ENCODE measurements at places on chromosomes 5 and 9. TPM values are rescaled to one million over a fixed set of nuclear protein-coding genes. Genes with fewer than 3 reads are reported as not detected.

DNA sequence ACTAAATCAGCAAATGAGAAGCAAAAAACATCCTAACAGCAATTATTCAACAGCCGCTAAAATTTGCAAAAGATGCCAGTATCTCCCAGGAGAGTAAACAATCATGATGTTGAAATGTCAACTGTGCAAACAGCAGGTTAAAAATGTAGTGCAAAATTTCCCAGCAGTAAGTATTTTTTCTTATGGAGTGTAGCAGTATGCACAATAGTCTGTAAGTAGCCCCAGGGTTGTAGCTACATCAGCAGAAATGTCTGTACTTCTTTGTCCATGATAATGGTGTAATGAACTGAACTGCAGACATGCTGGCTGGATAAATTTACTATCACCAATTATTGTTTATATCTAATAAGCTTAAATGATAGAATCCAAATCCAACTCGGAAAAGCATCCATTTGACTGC lies 31.4 kb downstream of the GRIN3A start:
- no peak for DNase-seq

- no peak for DNase-seq
Observed at GRCh38 chr9:134738869-134739659, 97.5 kb downstream of the COL5A1 start.

GRCh38 chr5:76689321-76690036 lies 26.4 kb upstream of the F2R start:
- DNase-seq, result no peak

GRCh38 chr5:31217446-31217845 lies 24.0 kb downstream of the CDH6 start:
- no peak for DNase-seq

DNA sequence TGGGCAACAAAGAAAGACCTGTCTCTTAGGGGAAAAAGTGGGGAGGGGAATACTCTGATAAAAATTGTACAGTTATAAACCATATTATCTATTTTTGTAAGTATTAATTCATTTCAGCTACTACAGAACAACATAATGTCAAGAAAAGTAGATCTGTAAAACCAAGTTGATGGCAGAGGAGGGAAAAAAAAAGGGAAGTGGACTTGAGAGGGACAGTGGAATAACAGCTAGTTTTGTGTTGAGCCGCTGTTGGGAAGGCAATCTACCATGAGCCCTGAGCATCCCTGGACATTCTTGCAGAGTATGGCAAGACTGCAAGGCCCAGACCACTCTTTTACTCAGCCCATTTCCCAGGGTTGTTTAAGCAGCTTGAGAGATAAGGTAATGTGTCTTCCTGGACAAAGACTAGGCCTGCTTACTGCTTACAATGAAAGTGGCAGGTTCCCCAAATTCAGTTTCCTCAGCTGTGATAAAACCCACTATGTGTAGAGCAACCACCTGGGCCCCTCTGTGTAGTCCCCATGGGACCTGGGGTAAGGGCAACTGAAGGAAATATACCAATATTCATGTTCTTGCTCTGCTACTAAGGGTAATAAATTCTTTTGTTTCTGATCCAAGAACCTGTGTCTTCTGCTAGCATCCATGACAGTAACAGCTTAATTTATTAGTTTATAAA lies 25.0 kb downstream of the CEP120 start:
- DNase-seq, result no peak

MEIKIN gene
- not detected for total RNA-seq

RELL2 gene
- 10.9 TPM for total RNA-seq

DNA sequence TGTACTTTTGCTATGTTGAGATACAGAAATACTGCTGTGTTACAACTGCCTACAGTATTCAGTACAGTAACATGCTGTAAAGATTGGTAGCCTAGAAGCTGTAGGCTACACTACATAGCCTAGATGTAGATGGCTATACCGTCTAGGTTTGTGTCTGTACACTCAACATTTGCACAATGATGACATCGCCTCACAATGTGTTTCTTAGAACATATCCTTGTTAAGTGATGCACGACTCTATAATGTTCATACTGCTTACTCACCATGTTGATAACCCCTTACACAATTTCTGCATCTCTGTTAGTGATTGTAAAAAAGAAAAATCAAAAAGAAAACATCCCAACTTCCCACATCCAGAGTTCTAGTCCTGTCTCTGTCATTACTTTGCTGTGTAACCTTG lies 450.0 kb downstream of the CCDC171 start:
- no peak for DNase-seq

- DNase-seq, result no peak
Observed at GRCh38 chr5:116370149-116370548, 204.5 kb downstream of the SEMA6A start.

- DNase-seq, result no peak
Observed at GRCh38 chr5:158492136-158492535, 607.6 kb downstream of the EBF1 start.

DNA sequence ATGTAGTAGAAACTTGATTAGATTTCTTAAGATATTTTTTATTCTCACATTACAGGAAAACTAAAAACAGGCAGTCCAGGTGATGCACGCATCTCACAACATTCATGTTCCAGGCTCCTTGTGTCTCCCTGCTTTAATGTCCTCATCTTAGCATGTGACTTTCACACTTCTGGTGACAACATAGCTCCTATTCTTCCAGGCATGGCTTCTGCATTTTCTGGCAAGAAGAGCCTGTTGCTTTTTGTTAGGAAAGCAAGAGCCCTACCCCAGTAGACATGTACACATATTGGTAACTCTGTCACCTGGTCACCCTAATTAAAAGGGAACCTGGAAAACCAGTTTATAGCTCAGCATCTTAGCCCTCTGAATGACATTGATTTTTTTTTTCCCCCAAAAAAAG lies 92.5 kb downstream of the PPIC start:
- no peak for DNase-seq

DNA sequence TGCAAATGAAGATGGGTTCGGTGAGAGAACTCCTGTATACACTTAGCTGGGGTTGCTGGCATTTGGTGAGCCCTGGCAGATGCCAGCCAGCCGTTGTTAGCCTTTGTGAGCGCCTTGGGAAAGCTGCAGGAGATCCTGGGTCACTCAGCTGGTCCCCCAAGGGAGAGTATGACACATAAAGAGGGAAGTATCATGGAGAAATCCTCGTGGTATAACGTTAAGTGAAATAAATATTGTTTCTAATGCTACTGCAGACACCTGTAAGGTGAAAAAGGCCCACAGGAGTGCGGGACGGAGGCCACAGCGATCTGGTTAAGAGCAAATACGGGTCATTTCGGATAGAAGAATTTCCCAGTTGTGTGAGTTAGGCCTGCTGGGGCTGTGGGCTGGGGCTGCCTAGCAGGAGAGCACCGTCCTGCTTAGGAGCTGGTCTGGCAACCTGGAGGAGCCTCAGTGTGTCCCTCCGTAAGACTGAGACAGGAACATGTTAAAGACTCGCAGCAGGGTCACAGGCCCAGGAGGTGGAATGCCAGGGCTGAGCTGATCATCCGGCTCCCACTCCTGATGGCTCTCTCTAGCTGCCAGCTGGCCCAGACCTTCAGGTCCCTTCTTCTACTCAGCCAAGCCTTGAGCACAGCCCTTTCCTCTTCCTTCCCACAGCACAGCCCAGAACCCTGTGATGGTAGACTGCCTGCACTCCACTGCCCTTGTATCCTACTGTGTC lies 4.9 kb downstream of the NKX2-5 start:
- no peak for DNase-seq

GRCh38 chr5:107474716-107475489 lies 195.8 kb downstream of the EFNA5 start:
- DNase-seq, result no peak

DNA sequence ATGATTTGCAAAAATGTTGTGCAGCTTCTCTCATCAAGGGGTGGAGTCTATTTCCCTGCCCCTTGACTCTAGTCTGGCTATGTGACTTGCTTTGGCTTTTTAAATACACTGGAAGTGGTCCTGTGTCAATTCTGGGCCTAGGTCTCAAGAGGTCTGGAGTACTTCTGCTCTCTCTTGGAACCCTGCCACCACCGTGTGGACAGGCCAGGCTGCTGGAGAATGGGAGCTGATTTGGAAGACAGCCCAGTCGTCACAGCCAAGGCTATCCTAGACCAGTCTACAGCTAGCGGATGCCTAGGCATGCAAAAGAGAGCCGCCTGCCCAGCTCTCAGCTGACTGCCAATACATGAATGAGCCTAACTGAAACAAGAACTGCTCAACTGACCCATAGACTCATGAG lies 56.7 kb upstream of the CLINT1 start:
- no peak for DNase-seq

GRCh38 chr5:160458806-160459800 lies 37.4 kb downstream of the PTTG1 start:
- DNase-seq, result no peak

DNA sequence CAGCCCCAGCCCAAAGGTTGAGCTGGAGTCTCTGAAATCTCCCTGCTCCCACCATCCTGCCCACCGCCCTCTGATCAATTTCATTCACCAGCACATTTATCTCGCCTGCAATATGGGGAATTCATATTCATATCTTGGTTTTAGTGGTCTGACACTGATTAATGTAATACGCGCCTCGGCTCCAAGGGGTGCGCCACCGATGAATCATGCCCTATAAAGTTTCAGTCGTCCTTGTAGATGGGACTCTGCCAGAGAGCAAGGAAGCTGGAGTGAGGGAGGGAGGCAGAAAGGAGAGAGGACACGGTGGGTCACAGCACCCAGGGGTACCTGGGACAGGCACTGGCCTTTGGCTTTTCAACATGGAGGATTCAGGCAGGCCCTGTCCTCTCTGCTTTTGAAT lies 8.9 kb downstream of the IRX1 start:
- no peak for DNase-seq

GRCh38 chr9:124761196-124761595 lies 9.9 kb downstream of the NR6A1 start:
- no peak for DNase-seq

- DNase-seq, result no peak
Observed at GRCh38 chr5:115818821-115819220, 2.4 kb upstream of the CDO1 start.

All from CD4-positive, alpha-beta T cell (primary cell).